ENCODE measurements at places on chromosomes 7 and 10.

GRCh38 chr10:73905256-73906020, 5.5 kb upstream of the PLAU start:
- DNase-seq = no peak

- no peak for DNase-seq
Measured at GRCh38 chr7:92035576-92035975, 94.9 kb downstream of the AKAP9 start.

- DNase-seq = no peak
Measured at GRCh38 chr7:55552320-55553023, 19.8 kb downstream of the VOPP1 start.

GRCh38 chr10:11279314-11279713, 261.6 kb downstream of the CELF2 start:
- DNase-seq = no peak

- no peak for DNase-seq
Measured at GRCh38 chr10:58016614-58017013, 251.1 kb downstream of the IPMK start.

GRCh38 chr7:76310102-76310957, 7.9 kb downstream of the HSPB1 start:
- DNase-seq = no peak

GRCh38 chr10:105981679-105982078, 1182.8 kb downstream of the SORCS1 start:
- no peak for DNase-seq

DNA sequence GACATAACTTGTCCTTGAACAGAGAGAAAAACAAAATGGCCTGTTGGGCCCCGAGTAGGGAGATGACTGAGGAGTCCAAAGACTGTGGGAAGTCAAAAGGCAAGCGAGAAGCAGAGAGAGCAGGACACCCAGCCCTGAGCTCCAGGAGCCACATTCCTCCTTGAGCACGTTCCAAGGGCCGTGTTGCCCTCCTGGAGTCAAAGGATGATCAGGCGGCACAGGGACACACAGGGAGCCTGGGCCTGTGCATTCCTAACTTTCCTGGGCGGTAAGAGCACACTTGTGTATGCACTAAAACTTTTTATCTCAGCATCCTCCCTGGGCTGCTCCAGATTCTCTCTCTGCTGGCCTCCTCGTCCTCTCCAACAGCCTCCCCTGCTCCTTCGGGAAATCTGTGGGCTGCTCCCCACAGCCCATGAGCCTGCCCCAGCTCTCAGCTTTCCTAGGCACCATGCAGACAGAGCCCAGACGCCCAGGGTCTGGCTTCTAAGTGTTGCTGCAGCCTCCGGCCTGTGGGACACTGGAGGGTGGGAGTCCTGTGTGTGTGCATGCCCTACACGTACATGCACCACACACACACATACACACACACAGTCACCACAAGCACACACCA, 281.8 kb downstream of the POU6F2 start:
- DNase-seq = no peak

DNA sequence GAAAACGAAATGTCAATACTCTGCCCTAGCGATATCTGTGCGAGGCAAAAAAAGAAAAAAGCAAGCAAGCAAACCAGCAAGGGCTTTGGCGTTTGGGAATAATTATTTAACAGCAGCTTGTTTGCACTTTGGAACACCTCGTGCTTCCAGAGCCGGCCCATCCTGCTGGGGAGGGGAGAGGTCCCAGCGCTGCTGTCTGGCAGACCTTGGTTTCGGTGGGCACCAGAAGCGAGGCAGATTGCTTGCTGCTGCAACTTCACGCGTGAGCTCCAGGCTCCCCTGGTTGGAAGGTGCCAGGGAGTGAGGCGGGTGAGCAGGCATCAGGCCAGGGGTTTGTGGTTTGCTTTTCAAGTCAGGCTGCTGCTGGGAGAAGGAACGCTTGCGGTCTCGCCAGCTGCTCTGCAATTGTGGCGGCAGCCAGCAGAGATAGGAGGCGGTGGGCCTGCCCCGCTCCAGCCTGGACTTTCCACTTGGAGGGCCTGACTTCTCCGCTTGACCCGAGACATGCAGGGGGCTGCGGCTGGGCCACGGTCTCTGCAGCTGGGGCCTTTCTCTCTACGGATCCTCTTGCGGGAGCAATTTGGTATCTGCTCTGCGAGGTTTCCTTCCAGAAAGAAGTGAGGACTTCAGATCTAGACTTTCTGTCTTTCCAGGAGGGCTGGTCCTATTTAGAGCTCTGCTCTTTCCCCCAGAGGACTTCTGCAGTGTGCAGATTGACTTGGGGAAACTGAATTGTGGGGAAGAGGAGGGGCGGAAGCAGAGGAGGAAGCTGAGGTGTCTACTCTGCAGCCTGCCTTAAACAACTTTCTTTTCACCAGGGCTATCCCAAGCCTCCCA, 131.4 kb downstream of the PRPF18 start:
- DNase-seq = peak; percentile 15

- DNase-seq = no peak
Measured at GRCh38 chr7:99359465-99360154, 14.9 kb upstream of the ARPC1B start.

GRCh38 chr7:139119486-139119849, 9.9 kb upstream of the ZC3HAV1 start:
- no peak for DNase-seq

- DNase-seq = no peak
Measured at GRCh38 chr10:131569851-131570715, 258.6 kb upstream of the TCERG1L start.

DNA sequence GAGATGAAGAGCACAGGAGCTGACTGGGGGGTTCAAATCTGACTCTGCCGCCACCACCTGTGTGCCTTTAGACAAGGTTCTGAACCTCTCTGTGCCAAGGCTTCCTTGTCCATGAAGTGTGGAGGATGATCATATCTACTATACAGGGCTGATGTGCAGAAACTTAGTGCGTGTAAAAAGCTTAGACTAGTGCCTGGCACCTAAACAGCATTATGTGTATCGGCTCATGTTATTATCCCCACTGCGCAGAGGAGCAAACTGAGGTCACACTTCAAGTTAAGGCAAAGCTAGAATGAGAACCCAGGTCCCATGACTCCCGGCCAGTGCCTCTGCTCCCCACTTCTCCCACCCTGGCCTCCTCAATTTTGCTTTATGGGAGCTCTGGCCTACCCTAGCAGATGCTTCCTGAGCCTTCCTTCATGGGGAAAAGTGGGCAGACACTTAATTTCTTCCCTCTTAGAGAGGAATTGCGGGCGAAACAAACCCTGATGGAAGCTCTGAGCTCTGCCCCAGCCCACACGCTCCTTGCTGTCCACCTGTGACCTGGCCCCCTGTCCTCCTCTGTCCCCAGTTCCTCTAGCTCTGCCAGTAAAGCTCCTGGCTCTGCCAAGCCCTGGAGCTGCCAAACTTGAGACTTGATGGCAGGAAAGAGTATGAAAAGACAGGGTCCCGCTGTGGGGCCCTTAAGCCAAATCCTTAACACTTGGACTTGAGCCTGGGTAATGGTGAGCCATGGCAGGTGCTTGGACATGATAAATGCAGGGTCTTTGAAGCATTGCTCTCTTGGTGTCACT, 71.0 kb downstream of the CDH23 start:
- no peak for DNase-seq

GRCh38 chr7:35465791-35466336, 212.0 kb upstream of the TBX20 start:
- no peak for DNase-seq

GRCh38 chr10:8296734-8297101, 242.2 kb downstream of the GATA3 start:
- DNase-seq = no peak

GRCh38 chr7:88480896-88481295, 174.2 kb upstream of the STEAP4 start:
- DNase-seq = no peak

- no peak for DNase-seq
Measured at GRCh38 chr10:107899075-107899474, 734.6 kb upstream of the SORCS1 start.
